ENCODE measurements at places on chromosomes 5 and 9.

- DNase-seq, result no peak
Observed at GRCh38 chr5:149282027-149282965, 10.6 kb downstream of the AFAP1L1 start.

DNA sequence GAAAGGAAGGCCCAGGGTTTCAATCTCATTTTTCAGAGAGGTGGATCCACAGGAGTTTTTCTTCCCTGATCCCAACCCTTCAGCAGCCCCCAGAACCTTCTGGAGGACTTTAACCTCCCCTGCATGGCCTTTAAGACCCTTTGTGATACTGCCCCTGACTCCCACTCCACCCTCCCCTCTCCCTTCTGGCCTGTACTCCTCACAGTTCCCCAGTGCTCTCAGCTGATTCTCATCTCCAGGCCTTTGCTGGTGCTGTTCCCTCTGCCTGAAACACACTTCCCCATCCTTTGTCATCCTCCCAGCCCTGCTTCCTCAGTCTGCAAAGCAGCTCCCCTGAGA, 18.5 kb downstream of the NEURL1B start:
- no peak for DNase-seq

DNA sequence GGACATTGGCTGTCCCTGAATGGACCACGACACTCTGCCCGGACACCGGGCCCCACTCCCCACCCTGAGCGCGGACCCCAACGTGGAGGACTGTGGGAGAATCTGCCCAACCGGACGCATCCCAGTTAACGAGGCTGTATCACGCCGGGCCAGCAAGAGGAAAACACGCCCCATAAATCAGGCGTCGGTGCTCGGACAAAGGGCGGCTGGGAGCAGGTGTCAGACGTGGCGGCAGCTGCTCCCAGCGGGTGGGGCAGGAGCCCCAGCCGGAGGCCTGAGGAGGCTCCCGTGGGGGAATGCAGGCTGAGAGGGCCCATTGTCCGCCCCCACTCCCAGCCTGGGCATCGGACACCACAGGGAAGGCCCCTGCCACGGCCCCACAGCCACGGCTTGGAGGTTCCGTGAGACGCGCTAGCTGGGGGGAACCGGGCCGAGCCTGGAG, 19.2 kb downstream of the NOTCH1 start:
- no peak for DNase-seq

DNA sequence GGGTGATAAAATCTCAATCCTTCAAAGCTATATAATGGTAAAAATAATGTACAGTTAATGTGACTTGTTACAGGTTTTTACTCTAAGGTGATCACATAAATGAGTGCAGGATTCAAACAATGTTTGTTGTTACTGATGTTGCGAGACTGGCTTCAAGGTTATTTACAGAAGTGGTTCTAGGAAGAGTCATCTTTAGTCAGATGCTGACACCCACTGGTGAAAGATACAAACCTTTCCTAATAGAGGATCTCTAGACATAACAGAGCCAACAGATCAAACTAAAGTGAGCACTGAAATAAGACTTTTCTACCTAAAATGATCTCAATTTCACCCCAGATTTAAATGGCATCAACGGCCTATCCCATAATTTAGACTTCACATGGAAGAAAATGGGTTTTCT, 20.2 kb downstream of the ARSB start:
- no peak for DNase-seq

DNA sequence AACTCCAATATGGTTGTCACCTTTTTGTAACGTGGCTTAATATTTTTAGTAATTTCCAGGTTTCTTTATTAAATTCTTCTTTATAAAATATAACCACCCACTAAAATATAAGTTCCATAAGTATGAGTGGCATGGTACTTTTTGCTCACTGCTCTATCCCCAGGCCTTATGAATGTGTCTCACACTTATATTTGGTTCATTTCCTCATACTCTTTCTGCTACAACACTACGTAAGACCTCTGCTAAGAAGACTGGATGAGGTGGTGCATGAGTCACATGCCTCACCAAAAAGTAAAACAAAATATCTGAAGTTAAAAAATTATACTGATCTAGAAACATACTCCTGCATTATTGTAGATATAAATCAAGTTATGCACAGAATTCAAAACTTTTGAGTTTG, 400.9 kb downstream of the HCN1 start:
- no peak for DNase-seq

DNA sequence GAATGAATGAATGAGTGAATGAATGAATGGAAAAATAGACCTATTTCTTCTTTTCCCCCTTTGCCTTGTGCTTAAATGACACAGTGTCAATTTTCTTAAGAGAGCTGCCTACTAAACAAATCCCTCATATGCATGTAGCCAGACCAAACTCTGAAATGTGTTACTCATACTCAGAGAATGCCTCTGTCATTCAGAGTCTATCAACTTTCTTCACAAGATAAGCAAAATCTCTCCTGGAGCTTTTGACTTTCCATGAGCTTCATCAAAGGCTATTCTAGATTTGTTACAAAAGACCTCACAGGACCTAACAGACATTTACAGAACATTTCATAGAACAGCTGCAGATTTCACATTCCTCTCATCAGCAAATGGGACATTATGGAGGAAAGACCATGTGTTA, 275.7 kb upstream of the MSX2 start:
- DNase-seq, result no peak

- DNase-seq, result no peak
Observed at GRCh38 chr5:73264631-73265030, 91.6 kb downstream of the TMEM174 start.

DNA sequence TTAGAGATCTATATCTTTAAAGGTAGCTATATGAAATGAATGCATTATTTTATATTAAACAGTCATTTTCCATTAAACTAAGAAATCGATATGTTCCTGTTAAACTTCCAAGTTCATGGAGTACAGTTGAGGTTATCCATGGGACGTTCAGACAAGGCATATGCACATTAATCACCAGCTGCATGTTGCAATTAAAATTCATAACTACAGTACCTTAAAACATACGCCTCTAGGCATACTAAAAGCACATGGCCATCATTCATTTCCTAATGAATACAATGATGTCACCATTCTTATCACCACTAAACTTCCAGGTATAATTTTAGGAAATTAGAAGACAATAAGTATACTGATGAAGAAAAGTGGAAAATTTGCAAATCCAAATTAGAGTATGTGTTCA, 174.3 kb downstream of the CDH12 start:
- no peak for DNase-seq

- no peak for DNase-seq
Observed at GRCh38 chr5:143200781-143201398, 202.6 kb downstream of the NR3C1 start.

DNA sequence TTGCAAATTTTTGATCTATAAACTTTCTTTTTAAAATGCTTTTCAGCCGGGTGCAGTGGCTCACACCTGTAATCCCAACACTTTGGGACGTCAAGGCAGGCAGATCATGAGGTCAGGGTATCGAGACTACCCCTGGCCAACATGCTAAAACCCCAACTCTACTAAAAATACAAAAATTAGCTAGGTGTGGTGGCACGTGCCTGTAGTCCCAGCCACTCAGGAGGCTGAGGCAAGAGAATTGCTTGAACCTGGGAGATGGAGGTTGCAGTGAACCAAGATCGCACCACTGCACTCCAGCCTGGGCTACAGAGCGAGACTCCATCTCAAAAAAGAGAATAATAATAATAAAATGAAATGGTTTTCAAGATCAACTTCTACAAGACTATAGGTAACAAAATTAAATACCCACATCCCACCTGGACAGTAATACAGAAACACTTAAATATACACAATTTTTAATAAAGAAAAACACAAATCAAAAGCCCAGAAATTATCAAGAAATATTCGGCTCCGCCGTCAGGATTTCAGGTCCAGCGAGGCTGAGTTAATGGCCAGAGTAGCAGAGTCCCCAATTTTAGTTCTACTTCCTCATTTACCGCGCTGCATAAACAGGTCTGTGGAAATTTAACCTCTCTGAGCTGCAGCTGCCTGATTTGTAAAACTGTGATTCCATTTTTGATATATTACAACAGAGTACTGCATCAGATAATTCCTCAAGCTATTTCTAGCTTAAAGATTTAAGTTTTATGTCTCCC, 4.0 kb downstream of the TUT7 start:
- DNase-seq, result no peak

- no peak for DNase-seq
Observed at GRCh38 chr5:121691478-121691877, 160.2 kb upstream of the FTMT start.

DNA sequence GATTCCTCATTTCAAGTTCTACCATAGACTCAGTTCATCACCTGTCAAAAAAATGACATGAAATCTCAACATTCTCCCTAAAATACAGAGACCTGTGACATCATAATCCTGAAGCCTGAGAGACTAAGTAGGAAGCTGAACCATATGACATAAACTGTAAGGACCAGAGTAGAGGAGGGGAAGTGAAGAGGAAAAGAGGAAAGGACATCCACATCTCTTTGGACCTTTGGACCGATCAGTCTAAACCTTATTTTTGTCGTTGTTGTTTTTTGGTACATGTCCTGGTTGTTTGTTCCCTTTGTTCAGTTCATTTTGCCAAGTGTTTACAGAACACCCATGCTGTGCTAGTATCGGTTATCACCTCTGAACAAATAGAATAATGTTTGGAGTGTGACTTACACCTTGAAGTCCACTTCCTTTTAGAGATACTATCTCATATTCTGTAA, 41.9 kb downstream of the LURAP1L start:
- DNase-seq, result no peak

DNA sequence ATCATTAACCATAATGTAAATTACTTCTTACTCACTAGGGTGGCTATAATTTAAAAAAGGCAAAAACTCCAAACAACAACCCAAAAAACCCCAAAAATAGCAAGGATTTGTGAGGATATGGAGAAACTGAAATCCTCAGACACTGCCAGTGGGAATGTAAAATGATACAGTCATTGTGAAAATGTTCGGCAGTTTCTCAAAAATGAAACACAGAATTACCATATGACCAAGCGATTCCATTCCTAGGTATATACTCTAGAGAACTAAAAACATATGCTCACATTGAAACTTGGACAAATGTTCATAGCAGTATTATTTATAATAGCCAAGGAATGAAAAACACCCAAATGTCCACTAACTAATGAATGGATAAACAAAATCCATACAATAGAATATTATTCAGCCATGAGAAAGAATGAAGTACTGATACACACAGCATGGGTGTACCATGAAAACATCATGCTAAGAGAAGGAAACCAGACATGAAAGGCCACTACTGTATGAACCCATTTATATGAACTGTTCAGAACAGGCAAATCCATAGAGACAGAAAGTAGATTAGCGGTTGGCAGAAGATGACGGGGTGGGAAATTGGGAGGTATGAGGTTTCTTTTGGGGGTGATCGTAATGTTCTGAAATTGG, 119.1 kb downstream of the MAPKAP1 start:
- DNase-seq, result no peak

DNA sequence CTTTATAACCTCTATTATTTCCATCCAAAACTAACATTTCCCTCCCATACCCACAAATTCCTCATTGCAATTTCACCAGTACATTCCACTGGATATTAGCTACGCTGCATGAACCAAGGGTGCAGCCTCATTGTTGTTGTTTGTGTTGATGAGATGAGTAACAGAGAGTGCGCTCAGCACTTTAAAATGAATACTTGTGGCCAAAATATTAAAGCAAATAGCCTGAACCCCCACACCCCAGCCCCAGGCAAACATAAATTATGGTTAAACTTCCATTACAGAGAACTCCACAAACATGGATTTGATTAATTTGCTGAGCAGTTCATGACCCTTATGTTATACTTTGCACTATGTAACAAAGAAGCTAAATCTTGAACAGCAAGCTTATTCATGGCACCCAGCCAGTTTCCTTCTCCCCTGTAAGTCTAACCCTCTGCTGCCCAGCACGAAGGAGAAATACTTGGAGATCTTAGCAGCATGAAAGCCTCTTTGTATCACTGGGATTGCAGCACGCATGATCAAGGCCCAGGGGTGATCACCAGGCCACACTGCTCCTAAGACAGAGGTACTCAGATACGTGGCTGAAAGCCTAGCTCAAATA, 205.0 kb downstream of the DOCK8 start:
- no peak for DNase-seq

DNA sequence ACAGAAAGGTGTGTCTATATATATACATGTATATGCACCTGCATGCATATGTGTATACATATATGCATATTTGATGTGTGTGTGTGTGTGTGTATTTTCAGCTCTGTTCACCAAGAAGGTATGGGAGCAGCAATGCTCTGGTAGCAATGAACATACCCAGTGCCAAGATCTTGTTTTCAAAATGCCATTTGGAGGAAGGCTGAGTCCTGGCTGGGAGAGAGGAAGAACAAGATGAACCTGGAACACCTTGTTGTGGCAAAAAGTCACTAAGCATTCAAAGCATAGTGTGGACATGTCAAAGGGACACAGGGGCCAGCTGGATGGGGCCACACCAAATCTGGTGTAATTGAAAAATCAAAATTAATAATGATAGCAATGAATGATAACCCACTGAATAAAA, 31.8 kb upstream of the NEK6 start:
- no peak for DNase-seq

DNA sequence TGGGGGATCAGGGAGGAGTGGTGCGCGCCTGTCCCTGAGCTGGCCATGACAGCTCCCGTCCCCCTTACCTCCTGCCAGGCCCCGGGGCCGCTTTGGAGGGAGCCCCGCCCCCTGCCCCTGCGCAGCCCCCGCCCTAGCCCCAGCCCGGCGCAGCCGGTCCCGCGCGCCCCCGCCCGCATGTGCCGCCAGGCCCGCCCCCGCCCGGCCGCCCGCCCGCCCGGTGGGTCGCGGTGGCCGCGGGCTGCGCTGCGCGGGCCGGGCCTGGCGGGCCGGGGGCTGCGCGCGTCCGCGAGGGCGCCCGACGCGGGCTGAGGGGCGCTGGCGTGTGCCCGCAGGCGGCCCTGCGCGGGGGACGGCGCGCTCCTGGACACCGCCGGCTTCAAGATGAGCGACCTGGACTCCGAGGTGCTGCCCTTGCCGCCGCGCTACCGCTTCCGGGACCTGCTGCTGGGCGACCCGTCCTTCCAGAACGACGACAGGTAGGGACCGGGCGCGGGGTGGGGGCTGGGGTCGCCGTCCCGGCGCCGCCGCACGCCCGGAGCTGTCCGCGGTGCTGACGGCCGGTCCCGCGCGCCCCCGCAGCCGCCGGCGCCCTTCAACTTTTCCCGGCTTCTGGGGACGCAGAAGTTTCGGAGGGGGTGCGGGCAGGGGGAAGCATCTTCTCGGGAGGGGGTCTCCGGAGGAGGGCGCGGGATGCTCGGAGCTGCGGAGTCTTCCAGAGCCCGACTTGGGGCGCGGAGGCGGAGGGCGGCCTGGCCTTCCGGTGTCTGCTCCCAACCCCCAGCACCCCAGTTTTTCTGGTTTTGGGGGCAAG, 12.5 kb downstream of the KCNT1 start:
- no peak for DNase-seq

- DNase-seq, result no peak
Observed at GRCh38 chr5:123344816-123345426, 78.3 kb downstream of the CEP120 start.

All from stimulated activated CD4-positive, alpha-beta T cell treated with anti-CD3 and anti-CD28 coated beads, TNF-alpha, amount 100 ng/mL, for 24 hours (primary cell).